Neural progenitor cell (in vitro differentiated cells): ENCODE measurements at places on chromosomes 6 and 20. TPM values are rescaled to one million over a fixed set of nuclear protein-coding genes. Genes with fewer than 3 reads are reported as not detected.

DNA sequence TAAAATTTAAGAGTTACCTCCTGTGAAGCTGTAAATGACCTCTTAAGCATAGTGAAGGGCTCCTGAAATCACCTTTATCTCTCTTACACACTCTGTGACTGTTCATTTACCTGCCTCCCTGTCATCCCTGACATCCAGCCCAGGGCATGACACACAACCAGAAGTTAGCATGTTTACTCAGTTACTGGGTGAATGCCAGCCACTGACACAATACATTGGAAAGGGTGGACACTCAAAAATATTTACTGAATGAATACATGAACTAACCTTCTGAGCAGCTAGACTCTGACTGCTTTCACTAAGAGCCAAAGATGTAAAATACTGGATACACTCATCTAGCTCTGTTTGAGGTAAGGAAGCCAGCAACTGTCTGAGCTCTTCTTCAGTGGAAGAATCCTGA lies 25.3 kb downstream of the SERAC1 start:
- no peak for DNase-seq

Gene CST5
- not detected in 2 replicates for total RNA-seq

- no peak for DNase-seq
Measured at GRCh38 chr20:1280195-1281102, 14.4 kb downstream of the SNPH start.

GRCh38 chr6:32583527-32583898 lies 6.1 kb downstream of the HLA-DRB1 start:
- DNase-seq = no peak

- no peak for DNase-seq
Measured at GRCh38 chr6:136344420-136344819, 54.8 kb upstream of the BCLAF1 start.

Gene PPIL6
- 4.8 and 7.9 TPM in 2 replicates for total RNA-seq
